Stimulated activated CD4-positive, alpha-beta T cell treated with anti-CD3 and anti-CD28 coated beads, TNF-alpha, amount 100 ng/mL, for 1 hour (primary cell): ENCODE measurements at places on chromosomes 1 and 21.

DNA sequence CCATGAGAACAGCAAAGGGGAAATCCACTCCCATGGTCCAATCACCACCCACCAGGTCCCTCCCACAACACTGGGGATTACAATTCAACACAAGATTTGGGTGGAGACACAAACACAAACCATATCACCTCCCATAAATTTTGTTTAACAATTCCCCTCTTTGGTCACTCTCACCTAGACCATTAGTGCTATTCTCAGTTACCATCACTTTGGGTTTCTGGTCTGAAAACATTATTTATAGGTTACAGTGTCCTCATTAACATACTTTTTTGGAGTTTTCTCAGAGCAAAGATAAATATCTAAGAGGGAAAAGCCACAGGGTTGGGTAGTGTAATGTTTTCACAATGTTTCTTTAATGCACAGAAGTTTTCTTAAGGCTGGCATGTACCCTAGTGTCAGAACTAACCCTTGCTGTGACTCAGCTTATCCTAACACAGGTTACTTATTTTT is 47.7 kb upstream of the DNAH14 start:
- no peak for DNase-seq

DNA sequence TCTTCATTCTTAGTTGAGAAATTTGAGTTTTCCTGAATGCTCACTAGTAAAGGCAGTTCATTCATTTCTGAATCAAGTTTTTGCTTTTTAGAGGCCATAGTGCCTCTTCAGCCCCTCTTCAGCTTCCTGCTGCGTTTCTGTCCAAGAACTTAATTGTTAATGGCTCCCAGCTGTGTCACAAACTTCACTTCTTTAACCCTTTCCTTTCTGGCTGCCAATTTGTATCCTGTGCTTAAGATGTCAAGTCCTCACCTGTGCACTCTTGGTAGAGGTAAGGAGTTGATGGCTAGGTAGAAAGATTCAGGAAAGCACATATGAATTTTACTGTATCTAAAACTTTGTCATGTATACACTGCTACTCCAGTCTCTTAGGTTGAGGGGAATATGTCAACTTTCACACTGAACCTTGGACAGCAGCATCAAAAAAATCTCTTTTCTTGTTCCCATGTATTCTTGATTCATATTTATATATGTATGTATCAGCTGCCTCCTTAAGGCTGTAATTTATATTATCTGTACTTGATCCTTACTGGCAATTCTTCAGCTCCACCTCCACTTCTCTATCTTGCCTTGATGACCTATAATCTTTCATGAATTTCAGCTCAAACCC is 612.8 kb downstream of the LMO4 start:
- DNase-seq, result no peak

DNA sequence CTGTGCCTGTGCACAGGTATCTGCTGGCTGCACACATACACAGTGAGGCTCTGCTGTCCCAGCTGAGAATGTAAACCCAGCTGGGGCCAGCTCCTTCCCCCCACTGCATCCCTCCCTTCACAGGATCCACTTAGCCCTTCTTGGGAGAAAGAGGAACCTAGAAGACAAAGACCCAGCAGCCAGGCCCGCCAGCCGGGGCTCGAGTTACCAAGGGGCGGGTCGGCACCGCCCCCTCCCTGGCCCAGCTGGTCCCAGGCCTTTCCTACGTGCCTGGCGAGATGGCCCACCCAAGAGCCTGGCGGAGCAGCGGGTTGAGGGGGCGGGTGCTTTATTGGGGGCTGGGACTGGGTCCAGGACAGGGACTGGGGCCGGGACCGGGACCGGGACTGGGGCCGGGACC is 2.1 kb downstream of the SH3BGRL3 start:
- DNase-seq, result no peak

- DNase-seq, result no peak
Observed at GRCh38 chr21:30463713-30464112, 16.5 kb downstream of the KRTAP19-1 start.

DNA sequence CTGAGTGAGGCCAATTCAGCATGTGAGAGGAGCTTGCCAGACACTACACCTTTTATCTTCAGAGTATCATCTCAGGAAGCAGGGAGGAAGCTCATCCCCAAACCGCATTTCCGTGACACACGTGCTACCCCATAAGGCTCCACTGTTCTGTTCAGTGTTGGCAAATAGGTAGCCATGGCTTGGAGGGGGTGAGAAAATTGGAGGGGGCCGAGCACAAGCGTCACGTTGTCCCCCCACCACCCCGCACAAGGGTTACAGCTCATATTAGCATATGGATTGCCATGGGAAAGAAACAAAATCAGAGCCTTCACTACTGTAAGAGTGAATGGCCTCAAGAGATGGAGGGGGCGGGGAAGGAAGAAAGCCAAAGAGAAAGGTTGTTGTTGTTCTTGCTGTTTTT is 46.7 kb downstream of the OLIG1 start:
- DNase-seq, result no peak

DNA sequence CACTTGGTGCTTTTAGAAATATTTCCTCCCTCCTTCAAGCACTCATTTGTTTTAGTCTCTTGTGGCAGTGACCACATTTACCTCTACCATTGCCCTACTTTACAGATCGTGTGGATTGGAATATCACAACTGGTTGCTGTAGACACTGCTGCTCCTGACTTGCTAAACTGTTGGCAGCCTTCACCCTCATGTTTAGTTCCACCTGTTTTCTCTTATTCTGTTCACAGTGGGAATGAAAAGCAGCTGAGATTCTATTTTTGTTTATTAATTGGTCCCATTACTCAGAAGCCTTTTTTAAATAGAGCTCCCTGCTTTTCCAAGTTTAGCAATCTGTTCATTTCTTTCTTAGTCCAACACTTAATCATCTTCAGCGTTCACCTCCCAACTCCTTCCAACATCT is 308.9 kb downstream of the RWDD3 start:
- no peak for DNase-seq

GRCh38 chr1:48710318-48710717 is 66.4 kb downstream of the BEND5 start:
- no peak for DNase-seq

DNA sequence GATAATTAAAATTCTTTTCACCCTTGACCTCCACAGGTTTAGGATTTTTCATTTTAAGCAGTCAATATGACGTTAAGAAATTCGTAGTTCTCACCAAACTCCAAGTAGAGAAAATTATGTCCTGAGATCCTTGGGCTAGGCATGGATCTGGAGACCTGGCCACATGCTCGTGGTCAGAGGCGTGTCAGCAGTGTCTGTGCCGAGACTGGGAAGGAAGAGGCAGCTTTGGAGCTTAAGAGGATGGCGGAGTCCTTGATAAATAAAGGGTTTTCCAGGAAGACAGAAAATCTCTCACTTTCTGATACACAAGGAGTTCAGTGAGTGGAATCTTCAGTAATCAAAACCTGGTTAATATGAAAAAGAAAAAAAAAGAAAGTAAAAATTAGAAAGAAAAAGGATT is 17.0 kb downstream of the RHOU start:
- no peak for DNase-seq

GRCh38 chr1:204960306-204961125 is 82.5 kb upstream of the CNTN2 start:
- no peak for DNase-seq

DNA sequence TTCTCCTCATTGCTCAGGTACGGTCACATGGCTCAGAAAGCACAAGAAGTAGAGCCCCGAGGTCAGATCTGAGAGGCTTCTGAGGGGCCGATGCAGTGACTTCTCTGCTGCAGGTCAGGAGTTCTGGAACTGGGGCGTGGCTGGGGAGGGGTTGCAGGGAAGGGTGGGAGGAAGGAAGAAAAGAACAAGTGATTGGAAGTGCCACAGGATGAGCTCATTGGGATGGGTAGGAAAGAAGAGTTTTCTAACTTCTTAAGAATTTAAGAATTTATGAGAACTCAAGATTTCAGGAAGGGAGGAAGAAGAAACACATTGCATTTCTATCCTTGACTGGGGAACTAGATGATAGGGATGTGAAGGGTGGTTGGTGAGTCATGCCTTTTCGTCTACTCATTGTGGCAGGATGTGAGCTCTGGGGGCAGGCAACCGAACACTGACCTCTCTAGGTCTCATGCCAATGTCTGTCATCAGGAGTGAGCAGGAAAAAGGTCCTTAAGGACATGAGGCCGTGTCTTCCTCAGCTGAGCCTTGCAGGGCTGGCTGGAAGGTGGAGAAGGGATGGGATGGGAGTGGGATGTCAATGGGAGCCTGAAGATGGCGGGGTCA is 497 bp downstream of the FCRLB start:
- no peak for DNase-seq

GRCh38 chr1:186655876-186656275 is 24.3 kb downstream of the PTGS2 start:
- DNase-seq, result no peak

DNA sequence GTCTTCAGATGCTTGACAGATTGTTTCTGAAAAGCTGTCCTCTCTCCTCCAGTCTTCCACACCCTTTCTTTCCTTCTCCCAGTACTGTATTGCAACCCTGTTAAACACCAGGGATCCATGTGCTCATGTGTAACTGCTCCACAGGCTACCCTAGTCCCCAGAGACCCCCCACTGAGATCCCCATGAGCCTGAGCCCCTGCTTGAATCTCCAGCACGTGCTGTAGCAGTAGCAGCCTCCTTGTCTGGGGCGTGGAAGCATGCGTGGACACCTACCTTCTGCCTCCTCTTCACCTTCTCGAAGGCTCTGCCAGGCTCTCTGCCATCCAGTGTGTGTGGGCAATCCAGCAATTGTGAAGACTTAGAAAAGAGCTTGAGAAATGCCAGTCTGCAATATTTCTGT is 25.2 kb downstream of the GPR137B start:
- no peak for DNase-seq

GRCh38 chr1:70039485-70039884 is 165.9 kb downstream of the LRRC40 start:
- DNase-seq, result no peak

- no peak for DNase-seq
Observed at GRCh38 chr1:150577557-150578271, 1.7 kb downstream of the MCL1 start.

GRCh38 chr21:16863362-16863905 is 649.4 kb upstream of the CXADR start:
- DNase-seq, result no peak

DNA sequence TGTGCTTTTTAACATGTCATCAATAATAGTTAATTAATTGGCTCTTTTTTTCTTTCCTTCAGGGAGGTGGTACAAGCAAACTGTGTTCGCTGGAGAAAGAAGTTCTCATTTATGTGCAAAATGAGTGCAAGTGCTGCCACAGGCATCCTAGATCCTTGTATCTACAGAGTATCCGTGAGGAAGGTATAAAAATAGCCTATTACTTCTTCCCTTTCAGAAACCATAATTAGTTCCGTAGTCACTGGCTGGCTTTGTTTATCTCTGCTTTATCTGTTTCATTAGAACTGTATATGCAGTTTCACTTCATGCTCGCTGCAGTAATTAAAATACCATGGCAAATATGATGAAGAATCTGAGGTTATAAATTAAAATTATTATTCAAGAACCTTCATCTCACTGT is 40.6 kb downstream of the EEIG2 start:
- no peak for DNase-seq

DNA sequence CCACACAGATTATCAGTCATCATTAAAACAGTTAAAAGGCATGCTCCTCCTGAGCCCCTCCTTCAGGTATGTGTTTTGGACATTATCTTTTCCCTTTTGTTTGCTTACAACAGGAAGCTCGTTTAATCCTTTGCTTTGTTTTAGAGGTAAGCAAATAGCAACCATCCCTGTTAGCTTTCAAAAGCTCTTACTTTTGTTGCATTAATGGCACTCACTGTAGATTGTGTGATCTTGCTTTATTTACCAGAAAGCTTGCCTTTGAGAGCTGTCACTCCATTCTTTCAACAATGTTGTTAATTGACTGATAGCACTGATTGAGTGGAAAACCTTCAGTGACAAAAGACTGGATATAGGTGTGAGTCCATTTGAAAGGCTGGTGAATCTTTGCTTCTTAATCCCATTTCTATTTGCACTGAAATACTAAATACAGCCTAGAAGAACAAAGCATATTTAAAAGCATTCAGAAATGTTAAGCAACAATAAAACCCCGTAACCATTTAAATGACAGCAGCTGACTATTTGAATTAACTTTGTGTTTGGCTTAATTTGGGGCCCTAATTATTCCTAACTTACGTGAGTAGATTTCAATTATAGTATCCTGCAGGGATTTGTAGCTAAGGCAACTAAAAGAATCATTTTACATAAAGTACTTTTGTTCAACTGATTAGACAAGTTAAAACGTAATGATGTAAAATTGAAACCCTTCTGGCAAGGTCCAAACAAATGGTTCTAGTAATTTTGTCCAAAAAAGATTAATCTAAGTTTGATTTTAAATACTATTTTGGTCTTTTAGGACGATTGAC is 48.3 kb downstream of the ADGRL2 start:
- no peak for DNase-seq

DNA sequence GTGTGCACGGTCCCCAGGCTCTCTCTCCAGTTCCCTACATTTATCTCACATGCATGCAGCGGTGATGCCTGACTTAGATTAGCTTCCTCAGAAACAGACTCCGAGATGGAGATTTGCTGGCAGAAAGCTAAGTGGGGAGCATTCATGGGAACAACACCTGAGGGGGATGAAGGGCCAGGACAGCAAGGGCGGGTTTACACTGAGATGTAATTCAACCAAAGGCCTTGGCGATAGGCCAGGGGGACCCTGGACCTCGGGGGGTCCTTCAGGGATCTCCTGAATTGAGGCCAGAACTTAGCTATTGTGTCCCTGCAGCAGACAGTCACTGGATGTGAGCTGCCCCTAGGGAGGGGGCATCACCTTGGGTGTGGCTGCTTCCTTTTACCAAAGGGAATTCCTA is 246.1 kb upstream of the CSF3R start:
- DNase-seq, result no peak

DNA sequence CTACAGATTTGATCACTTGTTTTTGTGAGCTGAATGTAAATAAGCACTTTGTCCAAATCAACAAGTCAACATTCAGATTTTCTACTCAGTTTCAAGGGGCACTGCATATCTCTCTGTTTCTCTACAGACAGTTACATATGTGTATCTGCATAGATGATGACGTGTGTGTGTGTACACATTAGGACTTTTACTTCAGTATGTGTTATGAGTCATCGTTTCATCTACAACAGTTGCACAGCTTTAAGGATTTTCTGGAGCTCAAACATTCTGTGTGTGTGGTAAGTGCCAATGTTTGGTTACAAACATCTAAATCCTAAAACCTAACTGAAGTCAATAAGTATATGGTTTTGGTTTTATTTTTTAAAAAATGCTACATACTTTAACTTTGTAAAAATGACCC is 494.5 kb upstream of the PBX1 start:
- no peak for DNase-seq

DNA sequence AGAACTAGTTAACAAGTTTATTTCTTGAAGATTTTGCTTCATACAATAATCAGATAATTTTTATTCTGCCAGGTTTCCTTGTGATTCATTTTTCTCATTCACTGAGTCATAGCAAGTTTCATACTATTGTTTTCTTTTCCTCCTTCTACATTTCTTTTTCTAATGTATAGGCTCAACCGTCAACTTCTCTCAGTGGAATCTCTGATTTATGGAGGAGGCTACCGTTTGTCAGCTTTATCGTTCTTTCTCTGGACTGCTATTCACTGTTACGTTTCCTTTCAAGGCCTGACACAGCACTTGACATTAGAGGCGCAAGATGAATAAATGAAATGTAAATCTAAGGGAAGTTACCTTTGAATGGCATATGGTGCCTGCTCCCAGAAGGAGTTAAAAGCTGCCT is 284.3 kb upstream of the NR5A2 start:
- DNase-seq, result no peak

- no peak for DNase-seq
Observed at GRCh38 chr1:34781071-34781843, at the start of gene GJB3. TSS of gene GJB3 (plus strand) at chr1:34781214. CDS start at chr1:34784763, 3,549 bp downstream.
